ENCODE measurements at places on chromosomes 11 and 22.

- no peak for DNase-seq
Measured at GRCh38 chr22:39362932-39363331, 13.1 kb downstream of the SYNGR1 start.

DNA sequence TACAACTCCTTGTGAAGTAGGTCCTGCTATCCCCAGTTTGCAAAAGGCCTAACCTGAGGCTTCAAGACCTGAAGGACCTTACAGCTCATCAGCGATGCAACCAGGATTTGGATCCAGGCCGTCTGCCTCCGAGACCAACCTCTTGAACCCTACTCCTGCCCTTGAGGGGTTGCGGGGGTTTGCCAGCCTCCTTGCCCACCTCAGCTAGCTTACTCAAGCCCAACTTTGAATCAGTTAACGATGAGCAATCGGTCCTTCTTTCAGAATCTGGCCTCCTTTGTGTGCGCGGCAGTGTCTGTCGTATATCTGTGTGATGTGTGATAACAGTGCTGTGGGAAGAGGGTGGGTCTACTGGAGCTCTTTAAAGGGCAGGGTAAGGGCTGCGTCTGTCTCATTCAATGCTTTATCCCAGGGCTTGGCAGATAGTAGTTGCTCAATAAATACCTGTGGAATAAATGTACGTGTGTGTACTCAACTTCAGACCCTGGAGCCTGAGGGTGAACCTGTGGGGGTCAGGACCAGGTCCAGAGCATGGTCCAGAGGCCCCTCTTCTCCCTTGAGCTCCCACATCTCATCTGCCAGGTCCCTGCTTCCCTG is 3.2 kb downstream of the CHRM1 start:
- no peak for DNase-seq

- DNase-seq = no peak
Measured at GRCh38 chr22:46064966-46065666, 85.2 kb upstream of the PPARA start.

GRCh38 chr11:81342966-81343365 is 1390.7 kb downstream of the FAM181B start:
- no peak for DNase-seq

DNA sequence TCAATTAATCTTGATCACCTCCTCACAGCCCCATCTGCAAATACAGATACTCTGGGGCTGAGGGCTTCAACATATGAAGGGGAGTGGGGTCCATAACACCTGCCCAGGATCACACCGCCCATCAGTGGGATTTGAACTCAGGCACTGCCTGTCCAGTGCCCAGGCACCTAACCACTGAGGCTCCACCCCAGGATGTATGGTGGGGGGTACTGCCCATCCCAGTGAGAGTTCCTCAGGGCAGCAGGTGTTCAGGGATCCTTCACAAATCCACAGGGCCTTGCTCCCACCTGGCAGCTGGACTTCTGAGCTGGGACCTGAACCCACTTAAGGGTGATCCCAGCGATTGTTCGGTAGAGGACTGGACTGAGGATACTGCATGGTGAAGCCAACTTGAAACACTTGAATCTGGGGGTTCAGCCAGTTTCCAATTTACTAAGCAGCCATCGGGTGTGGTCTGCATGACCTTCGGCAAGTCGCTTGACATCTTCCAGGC is 33.3 kb downstream of the PRDM11 start:
- no peak for DNase-seq

DNA sequence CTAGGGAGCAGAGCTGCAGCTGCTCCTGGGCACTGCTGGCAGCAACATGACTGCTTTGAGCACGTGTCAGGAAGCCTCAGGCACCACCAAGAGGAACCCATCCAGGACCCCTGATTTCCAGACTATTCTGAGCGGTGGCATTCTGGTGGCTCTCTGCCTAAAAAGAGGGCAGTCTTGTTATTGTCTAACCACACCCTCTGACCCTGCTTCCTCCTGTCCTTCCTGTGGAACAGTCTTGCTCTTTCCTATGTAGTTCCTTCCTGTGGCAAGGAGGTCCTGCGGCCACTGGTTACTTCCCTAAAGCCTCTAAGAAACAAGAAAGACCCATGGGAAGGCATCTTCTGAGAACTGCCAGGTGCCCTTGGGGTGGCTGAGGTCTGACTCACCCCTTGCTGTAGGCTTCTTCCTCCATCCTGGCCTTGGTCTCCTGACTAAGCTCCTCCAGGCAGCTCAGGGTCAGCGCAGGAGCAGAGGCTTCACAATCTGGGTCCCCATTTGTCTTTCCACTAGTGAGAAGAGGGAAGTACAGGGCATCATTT is 13.1 kb upstream of the LYVE1 start:
- DNase-seq = no peak

DNA sequence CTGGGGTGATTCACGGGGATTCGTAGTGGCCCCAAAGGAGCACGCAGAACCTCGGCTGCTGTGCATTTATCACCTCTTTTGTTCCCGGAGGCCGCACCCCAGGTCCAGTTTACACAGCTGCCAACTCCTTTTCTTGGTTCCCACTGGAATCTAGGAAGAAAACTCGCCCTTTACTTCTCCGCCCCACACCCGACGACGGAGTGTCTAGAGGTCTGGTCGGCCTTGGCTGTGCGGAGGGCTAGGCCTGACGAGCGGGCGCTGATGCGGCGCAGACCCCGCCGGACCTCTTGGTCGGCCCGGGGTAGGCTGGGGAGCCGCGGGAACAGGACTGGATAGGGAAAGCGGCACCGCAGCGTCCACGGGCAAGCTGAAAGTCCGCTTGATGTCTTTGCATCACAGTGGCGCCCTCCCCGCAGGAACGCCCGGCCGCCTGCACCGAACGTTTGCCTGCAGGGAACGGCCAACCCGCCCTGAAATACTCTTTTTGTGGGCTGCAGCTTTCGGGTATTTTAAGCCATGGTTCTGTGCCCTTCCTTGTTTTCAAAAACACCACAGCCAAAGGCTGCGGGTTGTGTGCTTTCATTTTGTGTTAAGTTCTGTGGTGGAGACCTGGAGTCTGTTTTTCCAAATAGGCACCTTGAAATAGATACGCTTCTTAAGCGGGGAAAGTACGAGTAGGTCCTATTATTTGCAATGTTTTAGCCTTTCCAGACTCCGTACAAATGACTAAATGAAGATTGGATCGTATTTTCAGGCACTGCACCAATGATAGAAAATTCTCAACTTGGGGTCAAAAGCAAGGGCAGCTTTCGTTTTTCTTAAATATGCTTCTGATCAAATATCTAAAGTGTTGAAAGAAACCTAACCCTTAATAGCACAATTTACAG is 829 bp upstream of the ZBED5 start:
- DNase-seq = no peak

DNA sequence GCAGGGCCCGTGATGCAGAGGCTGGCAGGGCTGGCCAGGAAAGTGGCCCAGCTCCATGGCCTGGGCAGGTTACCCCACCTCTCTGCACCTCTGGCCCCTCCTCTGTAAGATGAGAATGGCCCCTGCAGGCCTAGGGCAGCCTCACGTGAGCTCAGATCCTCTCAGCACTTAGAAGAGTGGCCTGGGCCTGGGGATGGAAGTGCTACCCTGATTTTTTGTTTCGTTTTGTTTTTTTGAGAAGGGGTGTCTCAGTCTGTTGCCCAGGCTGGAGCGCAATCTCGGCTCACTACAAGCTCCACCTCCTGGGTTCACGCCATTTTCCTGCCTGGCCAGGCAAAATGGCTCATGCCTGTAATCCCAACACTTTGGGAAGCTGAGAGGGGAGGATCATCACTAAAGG is 982 bp downstream of the APOBEC3H start:
- no peak for DNase-seq

- no peak for DNase-seq
Measured at GRCh38 chr11:131764649-131765048, 394.2 kb downstream of the NTM start.

GRCh38 chr11:64649291-64649697 is 58.3 kb downstream of the SLC22A12 start:
- no peak for DNase-seq

DNA sequence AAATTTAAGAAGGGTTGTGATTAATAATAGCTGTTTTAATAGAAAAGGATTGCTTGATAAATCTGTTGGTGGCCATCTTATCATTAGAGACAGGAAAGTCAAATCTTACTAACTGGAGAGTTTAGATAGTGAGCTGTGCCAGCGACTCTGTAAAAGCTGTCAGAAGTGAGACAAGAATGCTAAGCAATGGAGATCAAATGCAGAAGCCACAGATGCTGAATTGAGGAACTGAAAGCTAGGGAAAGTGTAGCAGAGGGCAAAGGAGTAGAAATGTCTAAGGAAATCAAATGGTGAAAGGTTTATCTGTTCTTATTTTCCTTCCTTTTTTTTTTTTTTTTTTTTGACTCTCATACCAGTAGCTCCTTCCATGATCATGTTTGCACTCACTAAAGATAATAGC is 13.7 kb downstream of the MS4A13 start:
- no peak for DNase-seq

DNA sequence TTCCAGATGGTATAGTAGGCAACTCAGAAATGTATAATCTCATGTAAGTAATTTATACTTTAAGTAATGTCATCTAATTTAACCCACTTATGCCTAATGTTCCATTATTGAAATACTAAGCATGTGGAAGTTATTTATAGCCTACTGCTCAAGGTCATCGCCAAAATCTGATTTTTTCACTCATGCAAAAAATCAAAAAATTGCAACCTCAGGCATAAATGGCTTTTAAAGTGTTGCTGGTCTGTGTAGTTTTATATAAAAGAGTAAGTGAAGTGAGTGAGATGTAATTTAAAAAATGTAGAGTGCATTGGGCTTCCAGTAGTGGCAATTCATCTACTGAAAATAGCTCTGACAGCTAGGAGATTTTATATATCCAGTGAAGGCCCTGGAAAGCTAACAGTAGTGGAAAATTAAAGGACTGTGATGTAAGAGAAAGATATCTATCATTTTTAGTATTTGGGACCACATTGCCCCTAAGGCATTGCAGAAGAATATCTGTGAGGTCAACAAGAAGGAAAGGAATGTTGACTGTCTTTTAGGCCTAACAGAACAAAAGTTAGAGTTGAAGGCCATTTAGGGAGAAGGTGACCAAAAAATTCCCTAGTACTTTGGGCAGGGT is 624.5 kb upstream of the CHORDC1 start:
- DNase-seq = no peak
